ENCODE measurements at places on chromosomes 2 and 18.
A peak's percentile ranks its signal among the peaks of the same experiment; 100 is the strongest.

GRCh38 chr2:26465981-26466471 lies 11.9 kb downstream of the OTOF start:
- DNase-seq, result no peak

DNA sequence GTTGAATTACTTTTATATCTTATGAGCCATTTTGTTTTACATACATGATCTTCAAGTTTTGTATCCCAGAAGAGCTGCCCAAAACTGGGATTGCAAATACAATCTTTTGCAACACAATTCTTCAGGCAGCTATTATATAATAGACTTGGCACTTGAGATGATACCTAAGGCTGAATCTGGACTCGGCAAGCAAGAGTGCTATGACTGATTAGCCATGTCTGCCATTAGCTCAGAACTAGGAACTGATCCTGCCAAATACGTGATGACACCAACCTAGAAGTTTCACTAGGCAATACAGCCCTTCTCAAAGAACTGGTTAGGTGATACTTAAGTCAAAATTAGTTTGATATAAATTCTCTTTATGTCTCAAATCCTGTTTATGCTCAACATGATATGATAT lies 619.6 kb downstream of the CPS1 start:
- no peak for DNase-seq

GRCh38 chr18:39521164-39521563 lies 1955.6 kb upstream of the CELF4 start:
- DNase-seq, result no peak

GRCh38 chr2:230762317-230762896 lies 49.8 kb downstream of the CAB39 start:
- DNase-seq, result no peak

DNA sequence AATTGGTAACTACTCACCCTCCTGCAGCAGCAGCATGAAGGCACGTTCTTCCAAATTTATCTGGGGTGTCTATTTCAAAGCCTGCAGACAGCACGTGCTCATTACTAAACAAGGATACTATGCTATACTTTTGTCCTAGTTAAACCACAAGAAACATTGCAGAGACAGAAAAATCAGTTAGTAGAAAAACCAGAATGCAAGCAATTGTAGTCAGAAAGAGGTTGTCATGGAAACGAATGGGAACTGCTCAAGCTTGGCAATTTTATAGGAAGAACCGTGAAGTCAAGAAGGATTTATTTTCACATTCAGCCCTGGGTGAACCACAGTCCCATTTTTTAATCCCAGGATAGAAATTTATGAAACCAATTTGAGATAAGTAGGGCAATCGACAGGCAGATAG lies 162.2 kb upstream of the PGAP1 start:
- DNase-seq, result no peak

DNA sequence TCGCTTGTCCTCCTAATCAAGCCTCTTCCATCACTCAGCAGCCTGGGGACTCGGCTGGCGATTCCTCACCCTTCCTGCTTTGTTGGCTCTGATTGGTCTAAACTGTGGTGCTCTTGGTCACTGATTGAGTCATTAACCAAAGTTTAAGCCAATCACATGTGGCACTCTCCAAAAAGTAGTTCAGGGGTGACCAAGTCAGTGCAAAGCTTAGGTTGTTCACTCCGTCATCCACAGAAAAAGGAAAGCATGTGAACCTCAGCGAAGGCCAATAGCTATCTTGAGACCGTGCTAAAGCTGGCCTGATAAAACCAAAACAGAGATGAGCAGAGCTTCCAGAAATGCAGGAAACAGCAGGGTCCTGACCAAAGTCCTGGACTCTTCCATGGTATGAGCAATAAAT lies 4.9 kb downstream of the ALPK2 start:
- DNase-seq, result no peak

- DNase-seq, result no peak
Measured at GRCh38 chr2:172580544-172580943, 24.7 kb downstream of the PDK1 start.

- DNase-seq, result no peak
Measured at GRCh38 chr2:36456227-36457175, 100.9 kb downstream of the CRIM1 start.

GRCh38 chr2:46988733-46989481 lies 73.3 kb upstream of the MCFD2 start:
- DNase-seq, result no peak

DNA sequence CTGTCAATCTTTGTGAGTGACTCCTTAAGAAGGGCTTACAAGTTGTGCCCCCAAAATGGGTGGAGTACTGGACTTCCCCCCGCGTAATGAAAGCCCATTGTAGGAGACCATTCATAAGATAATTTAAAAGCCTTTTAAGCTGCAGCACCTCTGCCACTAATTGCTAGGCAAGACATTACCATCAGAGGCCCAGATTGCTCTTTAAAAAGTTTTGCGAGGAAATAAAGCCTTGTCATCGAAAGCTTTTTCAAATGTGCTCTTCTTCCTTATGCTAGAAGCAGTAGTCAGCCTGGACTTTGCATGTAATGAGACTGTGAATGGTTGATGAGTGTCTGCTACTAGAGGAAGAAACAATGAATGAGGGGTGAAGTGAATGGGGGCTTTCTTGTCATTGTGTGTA lies 345.3 kb upstream of the CDH2 start:
- no peak for DNase-seq

GRCh38 chr2:45001869-45002385 lies 7.3 kb downstream of the SIX2 start:
- DNase-seq, result no peak

GRCh38 chr2:134583997-134584520 lies 134.7 kb downstream of the TMEM163 start:
- DNase-seq, result no peak

DNA sequence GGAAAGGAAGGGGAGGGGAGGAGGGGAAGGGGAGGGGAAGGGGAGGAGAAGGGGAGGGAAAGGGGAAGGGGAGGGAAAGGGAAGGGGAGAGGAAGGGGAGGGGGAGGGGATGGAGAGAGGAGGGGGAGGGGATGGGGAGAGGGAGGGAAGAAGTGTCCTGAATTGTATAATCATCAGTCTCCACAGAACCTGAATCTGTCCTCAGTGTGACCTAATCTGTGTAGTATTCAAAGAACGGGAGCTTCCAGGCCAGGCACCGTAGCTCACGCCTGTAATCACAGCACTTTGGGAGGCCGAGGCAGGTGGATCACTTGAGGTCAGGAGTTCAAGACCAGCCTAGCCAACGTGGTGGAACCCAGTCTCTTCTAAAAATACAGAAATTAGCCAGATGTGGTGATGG lies 41.1 kb upstream of the CCDC150 start:
- DNase-seq, result no peak

GRCh38 chr18:64202863-64203262 lies 54.0 kb upstream of the LINC00305 start:
- DNase-seq, result no peak

DNA sequence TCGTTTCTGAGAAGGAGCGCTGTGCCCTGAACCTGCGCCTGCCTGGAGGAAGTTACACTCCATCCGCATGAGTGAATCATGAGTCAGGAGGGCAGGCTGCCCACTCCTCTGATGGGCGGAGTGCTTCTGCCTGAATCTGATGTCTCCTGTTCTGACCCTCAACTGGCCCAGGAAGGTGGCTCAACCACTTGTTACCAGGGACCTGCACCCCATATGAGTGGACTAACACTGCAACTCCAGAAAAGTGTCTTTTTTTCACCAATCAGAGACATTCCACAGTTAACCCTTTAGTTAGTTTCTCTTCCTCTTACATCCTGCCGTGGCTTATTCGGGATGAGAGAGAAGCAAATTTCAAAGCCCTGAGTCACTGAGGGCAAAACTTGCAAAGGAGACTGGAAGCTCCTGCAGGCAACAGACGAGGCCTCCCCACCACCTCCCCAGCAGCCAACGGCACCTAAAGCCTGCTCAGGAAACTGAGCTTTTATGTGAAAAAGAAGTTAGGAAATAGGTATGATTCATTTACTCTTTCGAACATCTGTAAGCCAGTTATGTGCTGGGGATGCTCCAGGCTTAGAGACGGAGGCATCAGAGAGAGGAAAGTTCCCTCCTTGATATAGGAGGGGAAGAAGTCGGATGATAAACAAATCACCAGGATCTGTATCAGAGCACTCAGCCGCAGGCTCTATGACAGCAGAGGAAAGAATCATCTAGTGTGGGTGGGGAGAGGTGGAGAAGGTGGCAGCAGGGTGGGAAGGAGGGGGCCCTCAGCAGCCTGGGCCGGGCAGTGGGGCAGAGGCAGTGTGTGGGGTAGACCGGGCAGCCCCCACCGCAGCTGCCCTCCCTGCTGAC lies 30.9 kb downstream of the MBP start:
- DNase-seq, result peak; percentile 63

- DNase-seq, result no peak
Measured at GRCh38 chr18:22856870-22857269, 76.3 kb upstream of the RBBP8 start.

DNA sequence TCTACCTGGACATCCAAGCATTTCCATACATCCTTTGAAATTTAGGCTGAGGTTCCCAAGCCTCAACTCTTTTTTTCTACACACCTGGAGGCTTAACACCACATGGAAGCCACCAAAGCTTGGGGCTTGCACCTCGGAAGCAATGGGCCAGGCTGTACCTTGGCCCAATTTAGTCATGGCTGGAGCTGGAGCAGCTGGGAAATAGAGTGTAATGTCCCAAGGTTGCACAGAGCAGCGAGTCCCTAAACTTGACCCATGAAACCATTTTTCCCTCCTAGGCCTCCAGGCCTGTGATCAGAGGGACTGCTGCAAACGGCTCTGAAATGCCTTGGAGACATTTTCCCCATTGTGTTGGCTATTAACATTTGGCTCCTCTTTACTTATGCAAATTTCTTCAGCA lies 1574.3 kb upstream of the ZEB2 start:
- DNase-seq, result no peak

DNA sequence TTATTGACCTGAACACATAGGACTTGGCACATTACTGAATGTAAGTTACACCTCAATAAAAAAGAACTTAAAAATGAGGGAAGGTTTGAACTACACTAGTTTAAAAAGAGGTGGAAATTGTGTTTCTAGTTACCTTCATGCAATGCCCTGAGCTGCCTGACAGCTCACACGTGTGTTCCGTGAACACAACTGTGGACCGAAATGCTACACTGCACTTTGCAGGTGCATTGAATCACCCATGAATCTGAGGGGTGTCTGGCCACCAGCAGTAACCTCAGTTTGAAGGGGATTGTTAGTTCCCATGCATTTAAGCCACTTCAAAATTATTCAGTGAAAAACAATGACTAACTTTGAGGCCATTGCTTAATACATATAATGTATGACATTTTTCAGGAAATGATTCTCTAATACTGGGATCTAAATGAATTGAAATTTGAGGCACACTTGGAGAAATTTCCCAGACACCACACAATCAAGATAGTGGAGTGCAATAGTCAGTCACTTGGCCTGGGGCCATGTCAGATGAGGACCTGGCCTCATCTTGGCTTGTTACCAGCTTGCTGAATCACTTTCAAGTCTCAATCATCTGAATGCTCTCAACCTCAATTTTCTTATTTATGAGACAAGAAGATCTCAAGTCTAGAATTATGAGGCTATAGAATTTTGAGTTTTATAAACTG lies 59.3 kb downstream of the MYL12B start:
- peak; percentile 4 for DNase-seq

GRCh38 chr18:56709463-56709862 lies 58.3 kb downstream of the WDR7 start:
- no peak for DNase-seq

GRCh38 chr2:99576775-99577174 lies 87.0 kb upstream of the REV1 start:
- DNase-seq, result no peak

DNA sequence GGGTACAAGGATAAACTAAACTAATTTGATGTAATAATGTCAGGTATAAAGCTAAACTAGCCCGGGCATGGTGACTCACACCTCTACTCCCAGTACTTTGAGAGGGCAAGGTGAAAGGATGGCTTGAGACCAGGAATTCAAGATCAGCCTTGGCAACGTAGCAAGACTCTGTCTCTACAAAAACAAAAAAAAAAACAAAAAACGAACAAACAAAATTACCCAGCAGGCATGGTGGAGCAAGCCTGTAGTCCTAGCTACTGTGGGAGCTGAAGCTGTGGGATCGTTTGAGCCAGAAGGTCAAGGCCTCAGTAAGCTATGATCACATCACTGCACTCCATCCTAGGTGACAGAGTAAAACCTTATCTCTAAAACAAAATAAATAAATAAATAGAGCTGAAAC lies 131.8 kb upstream of the KYNU start:
- DNase-seq, result no peak

DNA sequence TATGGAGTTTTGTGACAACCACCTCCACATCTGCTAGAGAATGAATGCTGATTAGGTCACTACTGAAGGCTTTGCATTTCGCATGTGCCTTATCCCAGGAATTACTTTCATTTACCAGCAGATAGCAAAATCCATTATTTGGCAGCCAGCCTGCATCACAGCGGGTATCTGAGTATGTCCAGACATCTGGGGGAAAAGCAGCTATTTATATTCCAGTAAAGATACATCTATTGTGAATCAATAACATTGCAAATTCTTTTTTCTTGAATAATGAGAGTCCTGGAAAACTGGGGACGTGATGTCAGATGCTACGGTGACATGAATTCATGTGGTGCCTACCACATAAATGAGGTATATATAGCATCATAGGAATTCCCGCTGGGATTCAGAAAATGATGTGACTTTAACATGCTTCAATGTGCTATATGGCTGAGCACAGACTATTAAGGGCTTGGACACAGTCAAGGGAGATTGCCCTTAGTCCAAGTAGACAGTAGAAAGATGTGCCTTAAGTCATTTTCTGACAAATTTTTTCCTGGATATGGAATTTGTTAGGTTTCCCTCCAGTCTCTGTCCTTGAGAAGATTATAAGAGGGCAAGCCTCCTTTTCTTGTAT lies 84.2 kb upstream of the CD302 start:
- DNase-seq, result no peak

DNA sequence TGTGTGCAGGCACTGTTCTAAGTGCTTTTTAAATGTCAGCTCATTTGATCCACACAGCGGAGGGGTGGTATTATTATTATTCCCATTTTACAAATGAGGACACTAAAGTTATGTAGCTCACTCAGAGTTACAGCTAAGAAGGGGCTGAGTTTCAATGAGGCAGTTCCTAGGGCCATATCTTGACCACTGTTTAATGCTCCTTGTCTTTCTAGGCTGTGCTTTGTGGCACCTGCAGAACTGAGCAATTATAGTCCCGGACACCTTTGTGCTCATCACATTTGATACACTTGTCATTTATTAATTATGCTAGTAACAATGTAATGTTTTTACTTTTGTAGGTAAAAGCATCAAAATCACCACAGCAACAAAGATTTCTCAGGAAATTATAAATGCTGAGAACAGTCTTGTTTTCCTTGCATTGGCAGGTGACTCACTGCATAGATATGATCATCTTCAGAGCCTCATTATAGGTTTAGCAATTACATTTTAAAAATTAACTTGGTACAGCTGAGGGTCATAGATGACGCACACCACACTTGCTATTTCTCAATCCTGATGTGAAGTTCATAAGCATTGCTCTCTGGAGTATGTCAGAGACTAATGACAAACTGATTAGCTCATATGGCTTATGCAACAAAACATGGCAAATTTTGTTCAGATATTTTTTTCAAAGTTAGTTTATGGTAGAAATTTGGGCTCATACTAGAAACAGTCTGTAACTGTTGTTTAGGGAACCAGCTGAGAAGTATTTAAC lies 366.8 kb downstream of the TGIF1 start:
- DNase-seq, result no peak

GRCh38 chr2:156511803-156512202 lies 75.6 kb downstream of the GPD2 start:
- DNase-seq, result no peak
